Mucosa of descending colon (tissue), 3 donors: ENCODE measurements at places on chromosomes 3 and 15. TPM values are rescaled to one million over a fixed set of nuclear protein-coding genes. Genes with fewer than 3 reads are reported as not detected.

The C3orf85 gene
- total RNA-seq, result 13.0 TPM

The GRAMD2A gene
- 0.98 TPM for total RNA-seq

The SV2B gene
- 0.80 TPM for total RNA-seq

The TRPM7 gene
- 34.7 TPM for total RNA-seq

The CLEC3B gene
- 22.2 TPM for total RNA-seq

The CYP8B1 gene
- not detected for total RNA-seq

The PLA2G4E gene
- total RNA-seq, result 0.27 TPM

The AGBL1 gene
- total RNA-seq, result not detected

The HTR3E gene
- total RNA-seq, result 0.35 TPM

The GOLGA6D gene
- not detected for total RNA-seq

The LRRC2 gene
- total RNA-seq, result 1.8 TPM

The STRC gene
- total RNA-seq, result 1.4 TPM

The ZBTB11 gene
- 13.1 TPM for total RNA-seq

The CAMP gene
- not detected for total RNA-seq

The CD276 gene
- total RNA-seq, result 29.9 TPM

The LMAN1L gene
- 0.55 TPM for total RNA-seq

The PPP2R3A gene
- 33.8 TPM for total RNA-seq

The CIP2A gene
- total RNA-seq, result 4.5 TPM

The ANKUB1 gene
- not detected for total RNA-seq

The GOLGA8J gene
- not detected for total RNA-seq

The RTP1 gene
- not detected for total RNA-seq

The FGD5 gene
- total RNA-seq, result 9.2 TPM

The GP5 gene
- 0.07 TPM for total RNA-seq

The LSAMP gene
- total RNA-seq, result 39.8 TPM

The NBEAL2 gene
- total RNA-seq, result 94.0 TPM

The TRPC1 gene
- total RNA-seq, result 0.87 TPM

The ALDH1A2 gene
- 0.55 TPM for total RNA-seq

The KIAA1143 gene
- 18.8 TPM for total RNA-seq

The DMXL2 gene
- total RNA-seq, result 45.5 TPM

The MYD88 gene
- total RNA-seq, result 81.7 TPM

The IL17RE gene
- total RNA-seq, result 82.8 TPM

The PRR20G gene
- total RNA-seq, result not detected
